ENCODE measurements at places on chromosomes 3 and 15. TPM values are rescaled to one million over a fixed set of nuclear protein-coding genes. Genes with fewer than 3 reads are reported as not detected.

DNA sequence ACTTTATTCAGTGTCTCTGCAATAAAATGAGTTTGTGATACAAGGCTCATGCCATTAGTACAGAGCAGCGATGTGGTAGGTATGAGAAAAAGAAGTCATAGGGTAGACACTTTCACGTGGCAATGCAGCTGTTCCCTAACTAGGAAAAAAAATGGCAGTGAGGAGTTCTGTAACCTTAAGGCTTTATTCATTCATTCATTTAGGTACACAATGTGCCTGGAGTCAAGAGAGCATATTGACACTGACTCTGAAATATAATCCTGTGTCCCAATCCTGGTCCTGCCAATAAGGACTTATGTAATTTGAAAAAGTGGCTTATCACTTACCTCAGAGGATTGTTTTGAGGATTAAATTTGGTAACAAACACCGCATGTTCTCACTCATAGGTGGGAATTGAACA is 173.0 kb upstream of the AZI2 start:
- no peak for DNase-seq

DNA sequence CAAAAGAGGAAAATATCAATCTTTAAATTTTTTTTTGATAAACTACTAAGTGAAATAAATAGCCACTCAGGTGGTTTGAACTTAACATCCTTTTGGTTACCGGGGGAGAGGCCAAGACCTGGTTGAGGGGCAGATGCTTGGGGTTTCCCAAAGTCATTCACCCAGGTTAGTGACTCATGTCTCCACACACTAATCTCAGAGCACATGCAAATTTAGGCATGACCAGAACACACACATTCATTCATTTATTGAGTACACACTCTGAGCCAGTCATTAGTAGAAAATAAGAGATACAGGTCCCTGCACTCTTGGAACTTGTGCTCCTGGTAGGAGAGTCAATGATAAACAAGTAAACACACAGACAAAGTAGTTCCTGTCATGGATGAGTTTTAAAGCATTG is 7.3 kb downstream of the ILDR1 start:
- no peak for DNase-seq

DNA sequence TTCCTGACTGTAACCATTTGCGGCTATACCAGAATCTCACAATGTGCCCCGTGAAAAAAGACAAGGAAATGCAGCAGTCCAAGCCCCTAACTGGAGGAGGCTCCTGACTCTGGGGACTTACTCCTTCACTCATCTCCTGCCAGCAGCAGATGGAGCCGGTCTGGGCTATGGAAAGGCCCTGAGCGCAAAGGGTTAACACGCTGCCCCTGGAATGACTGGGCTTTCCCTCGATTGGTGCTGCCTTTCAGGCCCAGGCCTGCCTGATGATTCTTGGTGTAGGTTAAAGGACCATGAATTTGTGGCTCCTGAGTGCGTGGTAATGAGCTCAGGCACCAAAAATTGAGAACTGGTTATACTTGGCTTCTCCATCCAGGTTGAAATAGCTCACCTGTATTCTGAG is 42.3 kb upstream of the GALNT15 start:
- DNase-seq: no peak

GRCh38 chr15:84982301-84982920 is 755 bp downstream of the PDE8A start:
- peak; percentile 37 for DNase-seq

DNA sequence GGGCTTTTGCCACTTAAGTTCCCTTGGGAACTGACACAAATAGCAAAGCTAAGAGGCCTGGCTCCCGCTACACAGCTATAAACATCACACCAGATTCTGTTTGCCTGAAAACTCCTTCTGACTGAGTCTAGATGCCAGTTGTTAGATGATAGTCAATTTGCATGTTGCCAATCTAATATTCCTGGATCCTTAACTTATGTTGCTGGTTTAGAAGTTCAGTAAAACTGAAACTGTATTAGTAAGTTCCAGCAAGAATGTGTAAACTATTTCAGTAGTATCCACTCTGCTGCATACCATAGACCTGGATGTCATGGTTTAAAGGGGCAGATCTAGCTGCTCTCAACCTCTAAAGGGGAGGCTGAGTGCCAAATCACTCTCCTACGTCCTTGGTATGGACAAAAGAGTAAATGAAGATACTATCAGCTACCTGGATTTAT is 27.1 kb upstream of the LACTB start:
- peak; percentile 41 for DNase-seq

DNA sequence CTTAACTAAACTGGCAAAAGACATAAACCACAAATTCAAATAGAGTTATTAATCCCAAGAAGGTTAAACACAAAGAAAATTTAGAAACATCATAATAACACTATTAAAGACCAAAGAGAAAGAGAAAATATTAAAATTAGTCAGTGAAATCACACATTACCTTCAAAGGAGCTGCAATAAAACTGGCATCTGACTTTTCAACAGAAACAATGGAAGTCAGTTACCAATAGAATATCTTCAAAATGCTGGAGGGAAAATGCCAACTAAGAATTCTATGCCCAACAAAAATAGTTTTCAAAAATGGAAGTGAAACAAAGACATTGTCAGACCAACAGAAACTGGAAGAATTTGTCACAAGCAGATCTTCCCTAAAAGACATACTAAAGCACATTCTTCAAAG is 68.7 kb upstream of the RNF7 start:
- DNase-seq: no peak

GRCh38 chr15:74040109-74040850 is 42.1 kb downstream of the GOLGA6A start:
- DNase-seq: peak; percentile 89

DNA sequence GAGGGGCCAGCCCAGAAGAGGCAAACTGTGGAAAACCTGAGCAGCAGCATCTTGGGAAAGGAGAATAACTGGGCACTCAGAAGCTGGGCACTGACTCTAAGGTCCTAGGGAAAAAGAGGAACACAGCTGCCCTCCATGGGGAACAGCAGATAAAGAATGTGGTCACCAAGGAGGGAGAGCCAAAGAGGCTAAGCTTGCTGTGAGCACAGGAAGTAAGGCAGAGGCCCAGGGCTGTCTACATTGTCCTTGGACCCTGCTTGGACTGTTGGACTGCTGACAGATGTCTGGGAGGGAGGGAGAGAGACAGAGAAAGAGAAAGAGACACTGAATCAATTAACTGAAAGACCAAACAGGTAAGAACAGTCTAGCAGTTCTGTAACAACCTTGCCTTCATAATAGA is 4.5 kb upstream of the MNS1 start:
- no peak for DNase-seq

GRCh38 chr3:58858126-58858525 is 191.6 kb upstream of the FAM3D start:
- DNase-seq: no peak

DNA sequence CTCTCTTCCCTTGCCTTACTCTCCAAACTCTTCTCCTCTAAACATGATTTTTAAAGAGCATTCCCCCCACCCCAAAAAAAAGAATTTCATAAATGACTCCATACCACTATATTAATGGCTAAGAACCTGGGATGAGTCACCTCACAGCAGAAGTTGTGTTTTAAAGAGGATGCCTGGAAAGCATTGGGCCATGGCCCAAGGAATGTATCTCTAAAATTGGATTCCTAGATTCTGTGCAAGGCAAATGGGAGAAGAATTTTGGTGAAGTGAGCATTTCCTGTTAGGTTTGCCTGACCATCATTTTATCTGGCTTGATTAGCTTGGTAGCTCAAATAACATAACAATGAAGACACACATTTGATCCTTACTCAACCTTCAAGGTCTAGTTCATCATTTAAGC is 251.4 kb downstream of the NR1D2 start:
- peak; percentile 39 for DNase-seq

DNA sequence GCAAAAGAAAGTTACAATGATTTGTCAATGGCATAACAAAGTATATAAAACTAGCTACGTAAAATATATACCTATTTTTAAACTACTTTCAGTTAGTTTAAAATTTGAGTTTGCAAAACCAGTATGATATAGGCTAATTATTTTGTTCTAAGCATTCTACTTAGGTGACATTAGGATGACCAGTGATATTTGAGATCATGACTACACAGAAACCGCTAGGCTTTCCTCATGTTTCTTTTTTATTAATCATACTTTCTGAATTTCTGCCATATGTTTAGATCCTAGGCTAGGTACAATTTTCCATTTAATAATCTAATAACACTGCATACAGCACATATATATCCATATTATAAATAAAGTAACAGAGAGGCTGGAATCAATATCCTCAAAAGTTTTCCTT is 52.4 kb upstream of the XRN1 start:
- DNase-seq: no peak

- peak; percentile 91 for DNase-seq
Observed at GRCh38 chr3:127456471-127457093, 134.0 kb downstream of the TPRA1 start.

DNA sequence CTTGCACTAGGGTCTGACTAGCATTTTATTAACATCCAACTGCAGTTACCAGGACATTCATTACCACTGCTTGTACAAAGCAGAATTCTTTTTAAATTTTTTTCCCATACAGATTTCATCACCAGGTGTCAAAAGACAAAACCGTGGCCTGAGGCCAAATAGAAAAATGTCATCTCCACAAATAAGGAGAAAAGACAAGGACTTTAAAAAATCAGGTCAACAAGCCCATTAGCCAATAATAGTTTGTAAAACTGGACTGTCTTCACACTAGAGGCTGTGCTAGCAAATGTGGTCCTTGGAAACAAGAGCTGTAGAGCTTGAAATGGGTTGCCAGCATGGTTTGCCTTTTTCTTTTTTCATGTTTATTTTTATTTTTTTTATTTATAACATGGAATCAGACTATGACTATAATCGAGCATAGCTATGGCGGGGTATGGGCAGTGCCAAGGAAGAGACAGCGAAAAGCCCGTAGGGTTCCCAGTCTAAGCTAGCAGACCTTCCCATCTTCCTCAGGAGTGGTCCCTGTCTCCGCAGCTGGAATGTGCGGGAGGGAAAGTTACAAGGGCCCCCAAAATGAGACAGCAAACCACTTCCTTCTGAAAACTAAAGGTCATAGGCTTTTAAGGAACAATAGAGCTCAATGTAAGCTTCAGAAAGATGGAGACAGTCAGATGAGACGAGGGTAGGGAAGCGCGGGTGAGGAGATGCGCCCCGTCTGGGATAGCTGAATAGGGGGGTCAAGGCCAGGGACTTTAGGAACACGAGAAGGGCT is 1.5 kb downstream of the PTPN9 start:
- DNase-seq: no peak

DNA sequence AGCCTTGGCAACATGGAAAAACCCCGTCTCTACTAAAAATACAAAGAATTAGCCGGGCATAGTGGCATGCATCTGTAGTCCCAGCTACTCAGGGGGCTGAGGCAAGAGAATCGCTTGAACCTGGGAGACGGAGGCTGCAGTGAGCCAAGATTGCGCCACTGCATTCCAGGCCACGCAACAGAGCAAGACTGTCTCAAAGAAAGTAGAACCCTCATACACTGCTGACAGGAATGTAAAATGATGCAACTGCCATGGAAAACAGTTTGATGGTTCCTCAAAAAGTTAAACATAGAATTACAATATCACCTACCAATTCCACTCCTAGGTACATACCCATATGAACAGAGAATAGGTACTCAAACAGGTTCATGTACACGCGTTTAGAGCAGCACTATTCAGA is 158.9 kb downstream of the TBC1D5 start:
- DNase-seq: no peak

DNA sequence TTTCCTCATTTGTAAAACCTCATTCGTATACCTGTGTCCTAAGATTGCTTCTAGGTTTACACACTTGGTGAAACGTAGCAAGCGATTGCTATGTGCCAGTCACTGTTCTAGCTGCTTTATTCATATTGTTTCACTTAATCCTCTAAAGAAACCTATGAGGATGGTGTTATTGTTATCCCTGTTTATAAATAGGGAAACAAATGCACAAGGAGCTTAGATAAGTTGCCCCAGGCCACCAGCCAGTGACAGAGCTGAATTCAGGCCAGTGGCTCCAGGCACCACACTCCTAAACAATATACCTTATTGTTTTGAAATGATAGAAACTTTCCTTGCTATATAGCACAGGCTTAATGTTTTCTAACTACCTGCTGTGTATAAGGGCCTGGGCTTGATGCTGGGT is 44.0 kb downstream of the LPP start:
- no peak for DNase-seq

DNA sequence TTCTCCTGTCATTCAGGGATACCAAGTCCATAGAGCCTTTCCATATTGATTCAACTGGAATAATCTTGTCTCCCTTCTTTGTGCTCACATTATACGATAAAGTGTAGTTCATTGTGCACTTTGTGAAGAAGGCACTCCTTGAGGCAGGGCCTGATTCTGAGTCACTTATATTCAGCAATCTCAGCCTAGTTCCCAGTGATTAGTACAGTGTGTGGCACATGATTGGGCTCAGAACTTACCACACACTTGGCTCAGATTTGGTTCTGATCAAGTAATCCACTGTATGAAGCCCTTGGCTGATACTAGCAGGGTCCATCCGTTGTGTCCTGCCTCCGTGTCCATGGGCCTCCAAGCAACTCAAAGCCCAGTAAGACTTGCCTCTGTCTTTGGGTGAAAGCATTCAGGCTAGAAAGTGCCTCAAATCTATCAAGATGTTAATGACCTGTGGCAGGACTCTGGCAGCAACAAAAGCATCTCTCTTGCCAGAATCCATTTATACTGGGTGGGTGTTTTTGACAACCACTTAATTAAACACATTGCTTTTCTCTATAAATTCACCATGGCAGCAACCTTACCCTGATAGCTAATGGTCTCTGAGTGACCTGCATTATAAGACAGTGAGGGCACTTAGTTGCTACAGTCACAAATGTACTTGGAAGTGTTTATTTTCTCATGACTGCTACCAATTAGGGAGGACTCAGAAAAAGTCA is 51.3 kb downstream of the TPRG1 start:
- DNase-seq: no peak

GRCh38 chr3:109337393-109337792 is at the start of gene DPPA4:
Gene DPPA4 (minus strand): TSS chr3:109337546. CDS start chr3:109337517, 29 bp downstream.
- no peak for DNase-seq

DNA sequence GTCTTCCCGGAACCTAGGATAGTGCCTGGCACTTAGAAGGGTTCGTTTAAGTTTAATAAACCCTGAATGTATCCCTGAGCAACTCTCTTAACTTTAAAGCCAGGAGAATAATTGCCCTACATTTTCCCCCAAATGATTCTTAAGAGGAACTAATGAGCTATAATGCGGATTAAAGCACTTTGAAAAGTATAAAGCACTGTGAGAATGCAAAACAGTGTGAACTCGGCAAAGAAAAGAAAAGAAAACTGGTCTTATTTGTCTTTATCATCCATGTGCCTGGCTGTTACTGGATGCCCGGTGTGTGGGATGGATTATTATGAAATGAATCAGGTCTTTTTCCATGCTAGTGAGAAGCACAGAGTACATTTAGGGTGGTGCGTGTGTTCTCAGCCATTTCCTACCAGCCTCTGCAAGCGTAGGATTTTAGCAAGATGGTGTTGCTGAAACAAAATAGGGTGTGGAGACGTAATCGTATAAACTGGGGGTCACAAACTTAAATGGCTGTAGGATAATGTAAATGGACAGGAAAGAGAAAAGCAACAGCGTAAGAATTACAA is 983 bp downstream of the KBTBD12 start:
- DNase-seq: no peak

GRCh38 chr3:163538387-163538786 is 1539.9 kb downstream of the SI start:
- no peak for DNase-seq

The GRK7 gene
- total RNA-seq: not detected

The ERC2 gene
- total RNA-seq: 0.59 TPM

The WDR72 gene
- 0.23 TPM for total RNA-seq

Data from HT1080 (cell line).